Naive thymus-derived CD4-positive, alpha-beta T cell (primary cell): ENCODE measurements at places on chromosomes 2 and 18.

- DNase-seq: no peak
Observed at GRCh38 chr18:80229363-80229762, 18.0 kb downstream of the PARD6G start.

DNA sequence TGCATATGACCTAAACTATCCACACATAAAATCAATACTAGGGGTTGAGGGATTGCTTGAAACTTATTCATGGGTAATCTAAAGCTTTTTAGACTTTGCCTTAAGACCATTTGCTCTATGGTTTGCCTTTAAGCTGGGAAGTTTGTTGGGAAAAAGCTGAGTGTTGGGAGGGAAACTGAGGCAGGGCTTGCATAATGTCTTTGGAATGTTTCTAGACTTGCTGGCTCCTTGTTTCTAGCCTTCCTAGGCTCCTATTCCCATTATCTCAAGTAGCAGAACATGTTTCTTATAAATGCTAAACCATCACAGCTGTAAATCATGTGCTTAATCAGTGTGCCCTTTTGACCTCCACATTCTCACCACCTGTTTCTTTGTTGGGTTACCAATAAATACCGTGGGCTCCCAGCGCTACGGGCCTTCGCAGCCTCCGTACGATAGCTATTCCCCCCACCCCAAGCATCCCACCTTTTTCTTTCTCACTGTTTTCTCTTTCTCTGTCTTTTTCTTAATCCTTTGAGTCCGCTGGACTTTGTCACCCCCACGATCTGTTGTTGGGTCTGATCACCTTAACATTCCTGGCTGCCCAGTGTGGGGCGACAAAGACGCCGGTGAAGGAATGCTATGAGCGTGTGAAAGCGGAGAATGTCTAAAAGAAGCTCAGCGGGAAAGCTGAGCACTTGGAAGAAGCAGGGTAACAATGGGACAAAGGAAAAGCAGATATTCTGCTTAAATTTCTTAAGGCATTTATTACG lies 49.4 kb upstream of the CWC22 start:
- no peak for DNase-seq

GRCh38 chr2:205640716-205641115 lies 41.6 kb upstream of the NRP2 start:
- no peak for DNase-seq

- DNase-seq: no peak
Observed at GRCh38 chr2:158755310-158756087, 39.6 kb upstream of the DAPL1 start.

DNA sequence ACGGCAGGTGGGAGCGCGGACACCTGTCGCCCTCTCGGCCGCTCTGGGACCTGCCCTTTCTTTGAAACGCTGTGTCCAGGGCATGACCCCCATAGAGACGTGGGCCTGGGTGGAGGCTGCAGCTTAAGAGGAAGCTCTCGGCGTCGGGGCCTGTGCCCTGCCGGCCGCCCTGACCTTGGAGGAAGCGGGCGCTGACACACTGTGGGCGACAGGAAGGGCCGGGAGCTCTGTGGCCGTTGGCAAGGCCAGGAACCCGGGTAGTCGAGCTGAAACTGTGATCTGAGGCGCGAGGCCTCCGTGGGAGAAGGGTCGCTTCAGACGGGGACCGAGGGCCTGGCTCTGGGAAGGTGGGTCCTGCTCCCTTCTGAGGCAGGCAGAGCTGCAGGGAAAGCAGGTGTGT lies 28.2 kb downstream of the KCNG2 start:
- DNase-seq: no peak

GRCh38 chr2:66170744-66171330 lies 264.1 kb upstream of the MEIS1 start:
- DNase-seq: no peak

GRCh38 chr2:18800240-18800971 lies 211.0 kb upstream of the NT5C1B start:
- no peak for DNase-seq

GRCh38 chr18:33355263-33355662 lies 85.3 kb downstream of the CCDC178 start:
- DNase-seq: no peak

DNA sequence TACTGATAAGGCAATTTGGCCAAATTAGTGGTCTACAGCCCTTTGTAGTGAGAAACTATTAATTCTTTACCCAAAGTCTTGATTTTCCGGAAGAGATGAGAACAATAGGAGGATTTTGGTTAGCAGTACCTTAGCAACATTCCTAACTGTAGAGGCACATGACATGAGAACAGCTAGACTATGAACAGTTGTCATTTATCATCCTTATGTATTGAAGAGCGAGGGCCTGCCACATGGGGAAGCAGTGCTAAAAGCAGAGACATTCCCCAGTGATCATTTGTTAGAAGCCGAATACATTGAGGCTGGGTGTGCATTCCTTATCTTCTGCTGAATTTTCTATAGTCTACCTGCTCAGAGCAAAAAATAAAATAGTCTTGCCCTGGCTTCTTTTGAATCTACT lies 65.2 kb downstream of the RBBP8 start:
- no peak for DNase-seq

GRCh38 chr18:79005653-79006052 lies 26.0 kb downstream of the SALL3 start:
- no peak for DNase-seq

- DNase-seq: peak; percentile 44
Observed at GRCh38 chr2:179020156-179020750, 29.7 kb downstream of the CCDC141 start.

DNA sequence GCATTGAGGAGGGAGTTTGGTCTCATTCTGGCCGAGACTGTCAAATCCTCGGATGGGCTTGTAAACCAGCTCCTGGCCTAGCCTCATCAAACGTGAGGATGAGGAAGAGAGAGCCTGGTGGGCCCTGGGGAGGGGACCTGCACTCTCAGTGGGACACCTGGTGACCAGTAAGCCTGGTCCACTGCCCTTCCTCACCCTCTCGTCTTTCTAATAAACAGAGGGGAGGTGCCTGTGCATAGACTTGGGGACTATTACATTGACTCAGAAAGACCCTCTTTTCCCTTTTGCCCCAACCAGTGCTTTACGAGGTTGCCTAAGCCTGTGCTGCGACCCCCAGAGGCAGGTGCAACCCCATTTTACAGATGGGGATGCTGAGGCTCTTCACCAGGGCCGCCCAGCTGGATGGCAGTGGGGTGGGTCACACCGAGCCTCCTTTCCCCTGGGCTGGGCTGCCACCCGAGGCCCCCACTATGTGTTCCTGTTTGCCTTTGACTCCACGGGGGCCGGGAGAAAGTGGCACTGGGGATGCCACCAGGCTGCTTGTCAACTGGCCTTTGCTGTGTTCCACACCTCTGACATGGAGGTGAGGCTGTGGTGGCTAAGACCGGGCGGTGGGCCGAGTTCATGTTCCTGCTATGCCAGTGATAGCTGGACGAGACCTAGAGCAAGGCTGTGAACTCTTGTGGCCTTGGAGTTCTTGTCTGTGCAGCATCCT lies 85.9 kb downstream of the GLI2 start:
- no peak for DNase-seq

DNA sequence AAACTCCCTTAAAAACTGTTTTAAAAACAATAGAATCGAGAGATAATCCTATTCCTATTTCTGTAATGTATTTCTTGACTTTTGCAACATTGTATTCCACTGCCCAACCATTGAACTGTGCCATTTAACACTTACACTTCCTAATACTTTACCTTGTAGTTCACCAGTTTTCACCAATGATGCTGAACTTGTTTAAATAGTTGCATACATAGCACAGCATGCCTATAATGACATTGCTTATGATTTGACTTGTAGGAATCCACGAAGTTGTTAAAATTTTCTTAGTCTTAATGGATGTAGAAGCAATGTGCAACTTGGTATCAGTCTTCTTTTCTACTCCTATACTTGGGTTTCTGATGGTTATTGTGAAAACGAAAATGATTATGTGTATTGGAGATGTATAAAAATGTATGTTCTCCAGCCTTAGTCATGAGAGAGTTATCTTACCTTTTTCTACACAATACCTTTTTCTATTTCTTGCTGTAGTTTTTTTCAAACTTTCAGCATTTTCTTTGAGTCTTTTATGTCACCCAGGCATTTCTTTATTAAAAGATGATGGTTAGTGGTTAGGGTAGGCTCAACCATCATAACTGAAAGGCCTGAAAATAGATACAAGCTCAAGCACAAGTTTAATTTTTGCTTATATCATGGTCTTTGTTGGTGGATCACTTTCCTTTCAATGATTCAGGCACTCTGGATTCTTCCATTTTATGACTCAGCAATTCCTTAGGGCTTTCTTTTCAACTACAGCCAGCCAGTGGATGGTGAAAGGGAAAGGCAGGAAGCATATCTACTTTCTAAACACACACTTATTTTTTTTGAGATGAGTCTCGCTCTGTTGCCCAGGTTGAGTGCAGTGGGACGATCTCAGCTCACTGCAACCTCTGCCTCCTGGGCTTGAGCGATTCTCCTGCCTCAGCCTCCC lies 9.4 kb downstream of the GPD2 start:
- no peak for DNase-seq

- DNase-seq: no peak
Observed at GRCh38 chr2:203673933-203674332, 32.5 kb upstream of the CD28 start.

- no peak for DNase-seq
Observed at GRCh38 chr2:215347878-215348277, 36.0 kb downstream of the ATIC start.

DNA sequence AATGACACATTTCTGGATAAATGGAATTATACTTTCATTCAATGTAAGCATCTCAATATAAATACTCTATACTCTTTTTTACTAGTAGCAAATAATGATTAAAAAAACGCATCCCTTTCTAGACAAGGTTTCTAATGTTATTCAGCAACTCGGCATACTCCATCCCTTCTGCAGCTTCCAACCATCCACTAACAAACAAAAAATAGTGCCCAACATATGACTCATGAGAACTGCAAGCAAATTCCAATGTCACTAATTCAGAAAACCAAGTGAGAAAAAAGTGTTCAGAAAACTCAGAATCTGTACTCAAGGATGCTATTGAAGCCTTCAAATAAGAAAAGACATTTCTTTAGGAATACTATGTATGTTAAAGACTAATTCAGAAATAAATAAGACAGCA lies 140.0 kb downstream of the BAZ2B start:
- DNase-seq: no peak

DNA sequence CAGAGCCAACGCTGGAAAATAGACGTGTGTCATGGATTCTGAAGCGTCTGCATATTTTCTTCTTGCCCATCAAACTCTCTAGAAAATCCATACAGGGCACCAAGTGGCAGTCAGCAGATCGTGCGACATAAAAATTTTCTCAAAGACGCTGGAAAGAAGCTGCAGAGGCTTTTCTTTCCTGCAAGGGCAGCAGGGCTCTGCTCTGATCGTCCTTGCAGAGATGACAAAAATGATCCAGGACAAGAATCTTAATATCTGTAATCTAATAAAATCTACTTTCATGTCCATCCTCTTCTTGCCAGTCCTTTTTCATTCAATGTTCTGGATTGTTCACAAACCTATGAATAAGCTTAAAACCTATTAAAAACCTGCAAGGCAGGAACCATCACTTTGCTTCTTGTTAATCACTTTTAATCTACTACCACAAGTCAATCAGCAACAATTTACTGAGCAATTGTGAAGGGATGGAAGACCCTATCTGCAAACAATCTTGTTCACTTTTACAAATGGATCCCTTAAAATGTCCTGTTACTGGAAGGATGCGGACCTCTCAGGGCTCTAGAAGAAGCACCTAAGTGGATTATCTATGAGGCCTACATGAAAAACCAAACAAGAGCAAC lies 93.6 kb downstream of the MREG start:
- no peak for DNase-seq

- no peak for DNase-seq
Observed at GRCh38 chr2:127525691-127526131, 578 bp downstream of the IWS1 start.

GRCh38 chr18:79248495-79249060 lies 147.2 kb upstream of the NFATC1 start:
- no peak for DNase-seq

DNA sequence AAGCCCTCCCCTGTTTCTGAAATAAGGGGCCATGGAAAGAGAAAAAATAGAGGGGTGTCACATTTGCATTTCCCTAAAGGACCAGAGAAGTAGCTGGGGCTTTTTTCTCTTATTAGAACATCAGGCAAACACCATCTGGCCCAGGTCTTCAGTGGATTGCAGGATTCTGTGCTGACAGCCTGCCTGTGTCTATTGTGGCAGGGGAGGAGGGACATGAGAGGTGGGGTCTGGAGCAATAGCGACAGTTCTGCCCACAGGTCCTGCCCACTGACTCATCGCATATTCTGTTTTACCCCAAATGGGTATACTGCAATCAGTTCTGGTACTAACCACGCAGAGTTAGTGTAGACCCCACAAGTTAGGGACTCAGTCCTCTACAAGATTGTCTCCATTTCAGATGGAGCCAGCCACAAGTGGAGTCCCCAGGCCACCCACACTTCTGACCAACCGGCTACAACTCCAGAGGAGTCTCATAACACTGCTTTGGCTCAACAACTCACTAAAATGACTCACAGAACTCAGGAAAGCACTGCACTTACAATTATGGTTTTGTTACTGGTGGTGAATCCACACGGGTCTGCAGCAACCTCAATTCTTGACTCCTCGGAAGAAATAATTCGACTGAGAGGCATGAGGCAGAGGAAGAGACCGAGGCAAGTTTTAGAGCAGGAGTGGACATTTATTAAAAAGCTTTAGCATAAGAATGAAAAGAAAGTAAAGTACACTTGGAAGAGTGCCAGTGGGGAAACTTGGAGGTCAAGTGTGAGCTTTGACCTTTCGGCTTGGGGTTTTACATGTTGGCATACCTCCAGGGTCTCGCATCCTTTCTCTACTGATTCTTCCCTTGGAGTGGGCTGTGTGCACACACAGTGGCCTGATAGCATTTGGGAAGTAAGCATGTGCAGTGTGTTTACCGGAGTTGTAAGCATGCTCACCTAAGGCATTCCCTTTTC lies 146.4 kb upstream of the SPATS2L start:
- no peak for DNase-seq

GRCh38 chr18:47968721-47969120 lies 38.3 kb upstream of the SMAD2 start:
- no peak for DNase-seq

GRCh38 chr2:168874368-168875054 lies 15.7 kb downstream of the SPC25 start:
- DNase-seq: no peak

GRCh38 chr2:148899638-148900318 lies 24.8 kb downstream of the KIF5C start:
- DNase-seq: no peak

DNA sequence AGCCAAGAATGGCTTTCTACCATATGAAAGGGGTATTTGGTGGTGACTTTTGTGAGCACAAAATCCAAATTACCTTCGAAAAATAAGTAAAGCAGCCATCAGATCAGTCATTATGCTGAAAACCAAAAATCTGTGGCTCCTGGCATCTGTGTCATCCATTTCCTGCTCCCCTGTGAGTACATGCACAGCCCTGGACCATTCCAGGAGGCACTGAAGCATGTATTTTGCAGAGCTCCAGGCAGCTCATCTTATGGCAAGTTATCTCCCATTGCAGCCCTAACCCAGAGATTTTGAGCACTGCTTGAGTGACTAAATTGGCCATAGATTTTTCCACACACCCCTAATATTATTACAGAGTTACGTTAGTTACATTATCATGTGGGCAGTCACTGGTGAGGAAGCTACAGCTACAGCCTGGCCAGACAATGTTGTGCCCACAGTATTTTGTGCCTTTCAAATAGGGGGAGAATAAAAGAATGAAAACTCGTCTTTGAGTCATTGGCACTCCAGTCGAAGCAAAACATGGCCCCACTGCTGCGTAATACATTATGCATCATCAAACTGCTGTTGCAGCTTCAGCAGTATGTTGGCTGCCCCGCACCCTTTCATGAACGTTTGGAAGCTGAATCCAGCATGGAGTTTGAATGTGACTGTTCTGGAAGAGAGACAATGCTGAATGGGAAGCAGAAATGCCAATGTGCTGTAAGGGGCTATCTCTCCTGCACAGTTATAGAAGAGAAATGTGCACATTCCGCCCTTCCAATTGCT lies 702.2 kb downstream of the RNF144A start:
- no peak for DNase-seq
